ENCODE measurements at places on chromosomes 2 and 18. TPM values are rescaled to one million over a fixed set of nuclear protein-coding genes. Genes with fewer than 3 reads are reported as not detected.

Gene FLACC1
- total RNA-seq: 1.2 TPM

GRCh38 chr18:56756966-56757365, 105.8 kb downstream of the WDR7 start:
- no peak for DNase-seq

GRCh38 chr2:188403676-188404075, 112.0 kb downstream of the GULP1 start:
- no peak for DNase-seq

Gene MTCL1
- 55.4 TPM for total RNA-seq

- no peak for DNase-seq
These were observed 56.9 kb upstream of the ID2 start for GRCh38 chr2:8624855-8625398.

DNA sequence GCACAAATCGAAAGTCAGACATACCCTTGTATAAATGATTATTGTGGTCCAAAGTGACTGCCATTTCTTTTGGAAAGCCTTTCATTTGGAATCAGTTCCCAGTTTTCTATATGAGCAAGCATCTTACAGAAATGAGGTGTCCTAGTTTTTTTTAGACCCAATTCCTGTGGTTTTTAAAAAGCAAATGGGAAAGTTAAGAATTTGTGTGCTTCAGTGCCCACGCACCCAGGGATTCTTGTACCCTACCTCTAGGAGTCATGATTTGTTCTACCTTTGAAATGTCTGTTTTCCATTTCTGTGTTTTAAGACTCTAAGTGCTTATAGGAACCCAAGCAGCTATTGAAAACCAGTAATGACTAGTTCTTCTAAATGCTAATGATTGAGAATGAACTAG, 218.1 kb downstream of the CAMKMT start:
- DNase-seq: no peak

DNA sequence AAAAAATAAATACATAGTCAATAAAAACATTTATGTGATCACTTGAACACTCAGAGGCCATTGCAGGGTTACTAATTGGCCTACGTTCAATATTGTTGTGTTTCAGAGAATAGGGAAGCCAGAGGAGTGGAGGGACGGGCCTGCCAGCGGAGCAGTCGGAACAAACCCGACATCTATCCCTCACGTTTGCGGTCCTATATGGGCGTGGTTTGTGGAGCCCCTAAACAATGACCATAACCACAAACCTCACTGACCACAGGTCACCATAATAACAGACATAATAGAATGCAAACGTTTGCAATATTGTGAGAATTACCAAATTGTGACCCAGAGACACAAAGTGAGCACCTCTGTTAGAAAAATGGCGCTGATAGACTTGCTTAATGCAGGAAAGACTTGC, 19.5 kb upstream of the ZNF516 start:
- no peak for DNase-seq

GRCh38 chr2:22347306-22347705, 1037.7 kb upstream of the KLHL29 start:
- DNase-seq: no peak

DNA sequence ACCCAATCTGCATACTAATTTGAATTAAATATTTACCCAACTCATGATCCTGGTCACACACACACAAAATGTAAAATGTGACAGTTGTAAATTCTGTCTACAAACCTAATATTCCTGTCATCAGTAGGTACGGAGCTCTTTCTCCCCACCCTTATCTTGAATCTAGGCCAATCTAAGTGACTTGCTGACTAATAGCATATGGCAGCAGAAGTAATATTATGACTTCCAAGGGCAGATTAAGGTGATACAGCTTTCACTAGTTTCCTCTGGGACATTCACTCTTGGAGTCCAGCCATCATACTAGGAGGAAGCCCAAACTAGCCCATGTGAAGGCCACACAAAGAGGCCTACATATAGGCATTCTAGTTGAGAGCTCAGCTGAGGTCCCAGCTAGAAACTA, 89.4 kb downstream of the TMEM131 start:
- DNase-seq: no peak

Gene GALNT13
- not detected for total RNA-seq

GRCh38 chr2:182852801-182853200, 13.6 kb downstream of the FRZB start:
- DNase-seq: no peak

GRCh38 chr18:54392543-54393023, 34.9 kb downstream of the C18orf54 start:
- DNase-seq: peak; percentile 32

GRCh38 chr2:41618754-41619153, 429.1 kb upstream of the PKDCC start:
- no peak for DNase-seq

DNA sequence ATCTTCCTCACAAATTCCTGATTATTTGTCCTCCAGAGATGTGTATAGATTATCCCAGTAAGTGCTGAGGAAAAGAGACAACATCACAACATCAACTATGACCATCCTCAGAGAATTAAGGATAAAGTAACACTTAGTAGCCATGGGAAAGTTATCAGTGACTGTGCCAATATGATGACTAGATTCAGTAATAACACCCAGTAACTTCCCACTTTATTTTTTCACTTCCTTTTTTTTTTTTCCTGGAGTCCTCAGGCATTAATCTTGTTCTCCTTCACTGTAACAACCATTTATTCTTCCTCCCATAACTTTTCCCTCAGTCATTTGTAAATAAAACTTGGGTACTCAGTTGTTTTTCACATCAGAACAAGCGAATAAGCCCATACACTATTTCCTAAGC, 16.7 kb upstream of the PID1 start:
- no peak for DNase-seq

DNA sequence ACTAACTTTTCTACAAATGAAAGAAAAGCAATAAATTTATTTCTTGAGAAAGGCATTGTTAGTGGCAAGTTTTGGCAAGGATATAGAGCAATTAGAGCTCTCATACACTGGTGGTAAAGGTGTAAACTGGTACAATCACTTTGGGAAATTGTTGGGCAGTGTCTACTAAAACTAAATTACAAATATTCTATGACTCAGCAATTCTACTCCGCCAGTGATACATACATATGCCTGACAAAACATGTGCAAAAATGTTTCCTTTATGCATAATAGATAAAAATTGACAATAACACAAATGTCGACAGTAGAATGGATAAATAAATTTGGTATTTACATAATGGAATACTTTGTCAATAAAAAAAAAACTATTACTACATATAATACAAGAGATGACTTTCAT, 96.3 kb upstream of the SATB2 start:
- DNase-seq: no peak

DNA sequence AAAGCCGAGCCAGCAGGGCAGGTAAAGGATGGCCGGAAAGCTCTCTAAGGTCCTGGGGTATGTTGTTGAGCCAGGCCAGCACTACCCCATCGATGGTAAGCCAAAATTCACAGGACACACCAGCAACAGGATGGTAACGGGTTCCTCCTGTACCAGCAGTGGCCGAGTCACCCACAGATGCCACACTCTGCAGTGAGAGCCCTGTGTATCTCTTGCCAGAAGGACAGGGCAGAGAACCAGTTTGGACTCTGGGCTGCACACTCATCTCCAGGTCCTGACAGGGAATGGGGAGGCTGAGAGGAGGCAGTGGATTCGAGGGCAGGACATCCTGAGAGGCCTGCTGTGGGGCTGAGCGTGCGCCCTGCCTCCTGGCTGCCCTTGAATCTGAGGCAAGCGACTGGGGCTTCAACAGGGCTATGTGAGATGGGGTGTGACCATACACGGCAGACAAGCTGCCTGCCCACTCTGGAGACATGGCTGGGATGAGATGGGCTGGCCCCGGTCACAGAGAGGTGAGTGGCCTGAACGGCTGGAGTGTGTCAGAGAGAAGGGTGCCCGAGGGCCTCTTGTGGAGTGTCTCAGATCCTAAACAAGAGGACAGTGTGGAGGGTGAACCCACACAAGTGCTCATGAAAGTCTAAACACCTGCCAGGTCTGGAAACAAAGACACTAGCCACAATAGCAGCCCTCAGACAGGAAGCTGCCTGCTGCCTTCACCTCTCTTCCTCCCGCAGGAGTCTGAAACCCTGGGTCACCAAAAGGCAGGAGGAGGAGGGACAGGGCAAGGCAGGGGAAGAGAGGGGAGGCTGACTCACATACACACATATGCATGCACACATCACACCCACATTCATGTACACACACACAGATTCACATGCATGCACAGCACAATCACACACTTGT, 182.3 kb downstream of the LOXHD1 start:
- no peak for DNase-seq

DNA sequence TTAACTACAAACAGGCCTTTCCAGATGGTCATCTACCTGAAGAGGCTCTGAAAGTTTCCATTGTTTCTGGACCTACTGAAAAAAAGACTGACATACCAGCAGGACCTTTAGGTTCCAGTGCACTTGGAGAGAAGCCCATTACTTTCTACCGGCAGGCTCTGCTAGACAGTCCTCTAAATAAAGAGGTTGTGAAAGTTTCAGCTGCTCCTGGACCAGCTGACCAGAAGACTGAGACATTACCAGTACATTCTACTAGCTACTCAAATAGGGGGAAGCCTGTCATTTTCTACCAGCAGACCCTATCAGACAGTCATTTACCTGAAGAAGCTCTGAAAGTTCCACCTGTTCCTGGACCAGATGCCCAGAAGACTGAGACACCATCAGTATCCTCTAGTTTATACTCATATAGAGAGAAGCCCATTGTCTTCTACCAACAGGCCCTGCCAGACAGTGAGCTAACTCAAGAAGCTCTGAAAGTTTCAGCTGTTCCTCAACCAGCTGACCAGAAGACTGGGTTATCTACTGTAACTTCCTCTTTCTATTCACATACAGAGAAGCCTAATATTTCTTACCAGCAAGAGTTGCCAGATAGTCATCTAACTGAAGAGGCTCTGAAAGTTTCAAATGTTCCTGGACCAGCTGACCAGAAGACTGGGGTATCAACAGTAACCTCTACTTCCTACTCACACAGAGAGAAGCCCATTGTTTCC, 65.8 kb downstream of the ALMS1 start:
- DNase-seq: no peak

Gene MALT1
- total RNA-seq: 23.6 TPM

- DNase-seq: no peak
These were observed 94.0 kb upstream of the DAPL1 start for GRCh38 chr2:158701101-158701500.

- peak; percentile 22 for DNase-seq
These were observed 643.3 kb downstream of the SOCS6 start for GRCh38 chr18:70931942-70932814.

Gene VIL1
- not detected for total RNA-seq

DNA sequence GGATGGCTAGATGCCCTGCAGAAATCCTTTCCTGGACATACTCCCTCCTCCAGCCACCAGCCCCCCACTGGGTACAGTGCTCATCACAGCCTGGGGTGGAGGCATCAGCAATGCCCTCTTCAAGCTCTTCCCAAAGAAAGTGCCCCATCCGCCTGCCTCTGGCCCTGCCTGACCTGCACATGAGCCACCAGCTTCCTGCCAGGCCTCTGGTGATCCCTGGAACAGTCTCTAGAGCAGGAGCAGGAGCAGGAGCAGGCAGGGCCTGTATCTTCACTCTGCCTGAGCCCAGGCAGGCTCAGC, 54.1 kb upstream of the CAB39 start:
- no peak for DNase-seq

Gene GLI2
- 0.72 TPM for total RNA-seq

DNA sequence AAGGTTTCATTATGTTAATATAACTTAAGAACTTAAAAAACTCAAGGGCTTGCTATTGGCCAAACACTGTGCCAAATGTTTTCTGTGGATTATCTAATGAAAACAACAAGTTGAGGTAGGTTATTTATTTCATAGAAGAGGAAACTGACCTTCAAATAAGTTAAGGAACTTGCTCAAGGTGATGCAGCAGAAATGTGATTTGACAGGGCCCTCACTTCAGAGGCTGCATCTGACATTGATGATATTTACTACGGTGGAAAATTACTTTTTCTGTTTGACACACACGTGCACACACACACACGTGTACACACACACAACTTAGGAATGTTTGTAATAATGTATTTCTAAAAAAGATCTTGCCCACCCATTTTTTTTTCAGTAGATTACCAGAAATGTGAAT, 137.2 kb upstream of the CXCR4 start:
- DNase-seq: no peak

DNA sequence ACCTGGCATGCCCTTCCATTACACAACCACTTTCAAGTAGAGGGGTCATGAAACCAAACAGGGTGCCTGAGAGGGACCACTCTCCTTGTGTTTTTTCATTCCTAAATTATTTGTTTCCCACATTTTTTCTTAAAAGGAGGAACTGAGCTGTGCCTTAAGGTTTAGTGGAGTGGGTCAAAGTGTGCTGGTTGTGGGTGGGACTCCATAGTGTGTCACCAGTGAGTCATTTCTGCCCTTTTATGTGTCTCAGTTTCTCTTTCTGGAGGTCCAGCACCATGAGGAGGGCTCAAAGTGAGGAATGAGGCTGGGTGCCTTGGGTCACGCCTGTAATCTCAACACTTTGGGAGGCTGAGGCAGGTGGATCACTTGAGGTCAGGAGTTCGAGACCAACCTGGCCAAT, 37.8 kb downstream of the COMMD1 start:
- DNase-seq: no peak

DNA sequence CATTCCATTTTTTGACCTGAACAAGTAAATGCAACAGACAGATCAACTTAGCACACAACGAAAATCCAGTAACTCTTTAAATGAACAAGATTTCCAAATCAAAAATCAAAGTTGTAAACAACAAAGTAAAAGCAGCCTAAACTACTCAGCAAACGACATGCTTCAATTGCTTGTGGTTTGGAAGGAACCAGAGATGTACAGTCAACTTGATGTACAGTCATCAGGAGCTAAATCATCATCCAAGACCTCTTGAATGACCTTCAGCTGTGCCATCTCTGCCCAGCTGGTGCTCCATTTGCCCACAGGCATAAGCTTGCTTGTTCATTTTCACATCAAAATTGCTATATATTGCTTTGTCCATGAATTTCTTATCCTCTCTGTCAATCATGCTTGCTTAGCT, 109.8 kb downstream of the UPP2 start:
- no peak for DNase-seq

GRCh38 chr2:17495590-17495989, 22.6 kb downstream of the RAD51AP2 start:
- DNase-seq: no peak

Gene IL36G
- total RNA-seq: not detected

Gene TBR1
- not detected for total RNA-seq

Gene SLC38A11
- 0.09 TPM for total RNA-seq

- DNase-seq: no peak
These were observed 30.6 kb downstream of the HJURP start for GRCh38 chr2:233823731-233824121.

DNA sequence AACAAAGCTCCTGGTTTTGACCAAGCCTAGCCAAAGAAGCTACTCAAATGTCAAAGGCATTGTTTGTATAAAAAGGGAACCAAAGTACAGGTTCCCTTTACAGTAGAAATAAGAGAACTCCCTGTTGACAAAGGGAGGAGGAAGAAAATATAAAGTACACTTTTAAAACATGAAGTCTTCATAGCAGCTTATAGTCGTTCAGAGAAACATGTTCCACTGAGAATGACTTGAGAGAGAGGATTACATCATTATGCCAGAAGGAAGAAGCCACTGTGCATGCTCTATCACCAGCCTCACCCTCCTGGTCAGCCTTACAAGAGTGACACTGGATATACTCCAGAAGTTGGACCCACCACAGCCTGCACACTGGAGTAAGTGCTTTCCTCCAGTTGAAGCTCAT, 2.5 kb upstream of the DHRS9 start:
- no peak for DNase-seq

Gene C1QL2
- total RNA-seq: not detected

Gene ZEB2
- 1.2 TPM for total RNA-seq
